ENCODE measurements at places on chromosomes 1 and 21.
A peak's percentile ranks its signal among the peaks of the same experiment; 100 is the strongest.

- DNase-seq, result no peak
These were observed 30.3 kb upstream of the POGK start for GRCh38 chr1:166808952-166809351.

GRCh38 chr1:41914516-41914915 lies 4.2 kb downstream of the HIVEP3 start:
- DNase-seq, result no peak

- DNase-seq, result no peak
These were observed 13.9 kb upstream of the TRIM33 start for GRCh38 chr1:114524944-114525343.

DNA sequence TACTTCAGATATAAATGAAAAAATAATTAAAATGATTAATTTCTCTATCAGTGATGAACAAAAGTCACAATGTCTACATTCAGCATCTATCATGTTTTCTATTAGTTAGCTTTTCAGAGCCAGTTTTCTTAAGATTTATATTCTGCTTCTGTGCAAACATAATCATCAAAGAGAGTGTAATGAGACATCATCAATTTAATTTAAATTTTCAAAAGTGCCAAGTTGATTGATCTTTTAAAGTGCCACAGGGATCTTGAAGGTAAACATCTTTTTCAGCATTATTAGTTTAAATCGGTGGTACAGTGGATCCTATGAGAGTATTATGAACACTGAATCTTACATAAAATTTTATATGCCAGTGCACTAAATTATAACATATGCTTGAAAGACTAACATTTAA lies 1176.1 kb downstream of the PLA2G4A start:
- DNase-seq, result no peak

DNA sequence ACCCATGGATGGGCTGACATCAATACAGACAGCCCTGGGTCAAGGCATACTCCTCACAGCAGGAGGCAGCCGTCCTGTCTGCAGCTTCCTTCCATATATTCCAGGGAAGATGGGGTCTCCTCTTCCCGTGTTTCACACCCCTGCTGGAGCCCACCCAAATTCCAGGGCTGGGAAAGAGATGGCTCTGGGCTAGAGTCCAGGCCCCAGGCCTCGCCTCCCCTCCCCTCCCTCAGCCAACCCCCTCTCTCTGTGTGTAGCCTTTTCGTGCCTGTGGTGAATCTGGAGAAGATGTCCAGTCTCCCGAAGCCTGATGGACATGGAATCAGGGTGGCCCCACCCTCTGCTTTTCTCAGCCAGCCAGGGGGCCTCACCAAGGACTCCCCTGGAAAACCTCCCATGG lies 3.6 kb downstream of the ATXN7L2 start:
- no peak for DNase-seq

DNA sequence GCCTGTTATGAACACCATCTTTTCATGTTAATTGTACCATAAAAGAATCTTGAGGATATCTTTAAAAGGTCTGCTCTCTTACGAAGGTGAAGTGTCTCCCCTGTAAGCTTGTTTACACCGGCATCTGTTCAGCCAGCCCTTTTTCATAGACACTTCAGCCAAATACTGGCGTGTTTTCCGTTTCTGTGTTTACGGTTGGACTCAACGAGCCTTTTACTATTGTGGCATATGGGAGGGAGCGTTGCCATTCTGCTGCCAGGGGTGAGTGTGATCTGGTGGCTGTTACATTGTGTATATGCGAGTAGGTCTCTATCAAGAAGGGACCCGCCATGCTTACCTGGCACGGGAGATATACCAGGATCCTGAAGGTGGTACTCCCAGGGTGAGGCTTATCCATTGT lies 433.8 kb downstream of the CAMTA1 start:
- DNase-seq, result no peak

DNA sequence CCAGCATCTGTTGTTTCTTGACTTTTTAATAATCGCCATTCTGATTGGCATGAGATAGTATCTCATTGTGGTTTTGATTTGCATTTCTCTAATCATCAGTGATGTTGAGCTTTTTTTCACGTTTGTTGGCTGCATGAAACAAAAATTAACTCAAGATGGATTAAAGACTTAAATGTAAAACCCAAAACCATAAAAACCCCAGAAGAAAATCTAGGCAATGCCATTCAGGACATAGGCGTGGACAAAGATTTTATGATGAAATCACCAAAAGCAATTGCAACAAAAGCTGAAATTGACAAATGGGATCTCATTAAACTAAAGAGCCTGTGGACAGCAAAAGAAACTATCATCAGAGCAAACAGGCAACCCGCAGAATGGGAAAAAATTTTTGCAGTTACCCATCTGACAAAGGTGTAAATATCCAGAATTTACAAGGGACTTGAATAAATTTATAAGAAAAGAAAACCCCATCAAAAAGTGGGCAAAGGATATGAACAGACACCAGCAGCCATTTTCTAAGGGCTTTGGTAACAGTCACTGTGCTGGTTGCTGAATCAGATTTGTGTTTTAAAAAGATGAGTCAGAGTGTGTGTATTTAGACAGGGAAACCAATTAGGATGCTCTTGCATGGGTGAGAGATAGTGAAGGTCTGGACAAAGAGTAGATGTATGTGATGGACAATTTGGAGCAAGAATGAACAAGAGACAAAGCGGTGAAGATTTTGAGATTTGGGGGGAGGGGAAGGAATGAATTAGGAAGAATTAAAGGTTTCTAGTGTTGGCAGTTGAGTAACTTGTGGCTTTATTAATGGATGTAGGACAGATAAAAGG lies 110.7 kb downstream of the RYR2 start:
- DNase-seq, result no peak

DNA sequence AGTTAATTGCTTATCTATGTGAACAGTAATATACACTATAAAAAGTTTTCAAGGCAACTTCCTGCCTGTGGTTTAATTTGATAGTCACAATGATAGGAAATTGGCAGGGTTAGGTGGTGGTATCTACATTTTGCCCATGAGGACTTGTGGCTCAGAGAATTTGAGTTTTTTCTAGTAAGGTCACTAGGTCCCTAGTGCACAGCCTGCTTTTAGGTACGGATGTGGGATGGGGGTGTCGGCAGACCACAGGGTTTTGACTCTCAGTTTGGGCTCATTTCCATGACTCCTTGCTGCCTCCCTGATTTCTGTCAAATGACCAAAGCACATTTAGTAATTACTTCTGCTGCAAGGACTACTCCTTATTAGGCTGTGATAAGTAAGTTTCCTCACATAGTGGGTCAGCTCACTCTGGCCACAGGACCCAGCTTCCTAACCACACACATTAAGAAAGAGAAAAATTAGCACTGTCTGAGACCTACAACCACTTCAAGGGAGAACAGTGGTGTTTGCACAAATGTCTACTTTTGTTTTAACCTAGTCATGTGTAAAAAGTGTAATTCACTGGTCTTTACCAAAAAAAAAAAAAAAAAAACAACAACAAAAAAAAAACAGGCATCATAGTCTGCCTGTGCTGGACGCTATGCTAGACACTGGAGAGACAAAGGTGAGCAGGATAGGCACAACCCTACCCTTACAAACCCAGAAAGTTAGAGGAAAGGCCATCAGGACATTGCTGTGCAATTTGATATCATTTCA lies 43.7 kb downstream of the MRPL39 start:
- DNase-seq, result no peak

- DNase-seq, result no peak
These were observed 14.8 kb downstream of the IL6R start for GRCh38 chr1:154419620-154420571.

- DNase-seq, result peak; percentile 16
These were observed 30.3 kb upstream of the ANGPTL7 start for GRCh38 chr1:11158720-11159321.

Measured in SK-N-MC (cell line).